ENCODE measurements at places on chromosomes 12 and 14.

DNA sequence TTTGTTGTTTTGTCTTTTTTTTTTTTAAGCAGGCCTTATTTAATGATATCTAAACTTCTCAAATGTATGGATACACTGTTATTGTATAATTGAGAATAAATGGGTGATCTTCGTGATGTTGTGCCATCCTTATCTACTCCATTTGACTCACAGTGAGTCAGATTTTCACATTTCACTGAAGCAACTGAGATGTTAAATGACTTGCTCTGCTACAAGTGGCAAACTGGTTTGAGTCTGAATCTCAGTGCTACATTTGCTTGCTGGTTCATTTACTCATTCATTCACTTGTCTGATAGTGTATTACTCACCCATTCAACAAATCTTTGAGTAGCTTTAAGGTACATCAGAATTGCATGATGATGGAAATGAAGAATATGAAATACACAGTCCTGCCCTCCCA, 2.6 kb downstream of the KIAA0586 start:
- no peak for DNase-seq

DNA sequence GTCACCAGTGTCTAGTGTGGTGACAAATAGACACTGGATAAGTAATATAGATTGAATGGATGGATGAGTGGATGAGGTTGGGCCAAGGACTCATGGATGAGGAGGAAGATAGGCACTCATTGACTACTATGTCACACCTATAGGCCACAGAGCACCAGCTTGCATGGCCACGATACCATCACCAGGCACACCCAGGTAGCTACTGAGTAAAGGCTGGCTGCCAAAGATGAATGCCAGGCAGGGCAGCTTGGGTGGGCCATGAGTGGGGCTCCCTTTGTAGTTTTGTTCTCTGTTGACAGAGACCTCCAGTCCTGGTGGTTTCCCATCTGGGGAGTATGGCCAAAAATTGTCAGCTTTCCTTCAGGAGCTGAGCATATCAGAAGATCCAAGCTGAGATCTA, 11.2 kb upstream of the KRT83 start:
- no peak for DNase-seq

DNA sequence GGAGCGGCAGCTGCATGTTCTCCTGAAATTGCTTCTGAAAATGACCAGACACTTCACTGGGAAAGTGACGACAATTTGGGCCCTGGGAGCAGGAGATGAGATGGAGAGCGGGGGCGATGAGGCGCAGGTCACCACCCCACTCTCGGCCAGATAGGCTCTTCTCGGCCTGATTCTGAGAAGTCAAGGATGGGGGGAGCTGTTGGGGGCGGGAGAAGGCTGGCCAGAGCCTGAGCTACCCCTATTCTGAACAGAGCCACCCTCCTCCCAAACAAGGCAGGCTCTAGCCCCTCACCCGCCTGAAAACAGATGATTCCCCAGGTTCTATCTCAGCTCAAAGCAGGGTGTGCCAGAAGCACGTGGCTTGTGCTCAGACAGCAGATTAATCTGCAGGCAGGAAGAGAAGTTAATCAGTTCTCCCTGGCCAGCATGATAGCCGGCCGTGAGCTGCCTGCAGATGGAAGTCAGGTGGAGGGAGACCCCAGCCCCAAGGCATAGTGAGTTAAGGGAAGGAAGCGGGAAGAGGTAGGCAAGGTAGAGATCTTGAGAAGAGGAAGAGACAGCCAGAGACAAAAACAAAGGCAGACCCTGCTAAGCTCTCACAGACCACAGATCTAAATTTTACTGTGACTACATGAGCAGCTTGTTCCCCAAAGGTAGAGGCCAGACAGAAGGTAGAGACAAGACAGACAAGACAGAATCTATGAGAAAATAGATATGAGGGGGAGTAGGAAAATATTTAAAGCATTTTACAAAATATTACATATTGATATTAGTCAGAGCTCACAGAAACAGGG, 10.9 kb upstream of the TAC3 start:
- DNase-seq, result no peak

GRCh38 chr14:54555651-54556050, 11.3 kb upstream of the SAMD4A start:
- no peak for DNase-seq

GRCh38 chr12:125890971-125891370, 825.7 kb downstream of the AACS start:
- DNase-seq, result no peak

DNA sequence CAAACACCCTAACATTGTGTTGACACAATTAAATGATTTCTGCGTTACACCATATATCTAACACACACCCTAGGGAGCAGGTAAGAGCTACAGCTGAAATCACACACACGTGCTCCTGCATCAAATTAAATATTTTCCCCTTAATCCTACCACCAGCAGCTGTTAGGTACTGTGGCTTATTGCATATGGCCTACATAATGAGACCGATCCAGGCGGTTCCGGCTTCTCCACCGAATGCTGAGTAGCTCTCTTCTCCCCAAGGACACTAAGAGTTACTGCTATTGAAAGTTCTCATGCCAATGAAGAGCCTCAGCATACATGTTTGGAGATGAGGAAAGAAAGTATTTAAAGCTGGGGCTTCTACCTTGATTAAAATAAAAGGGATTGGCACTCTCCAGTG, 472.2 kb upstream of the STXBP6 start:
- no peak for DNase-seq
